ENCODE measurements at places on chromosomes 2 and 18.
A peak's percentile ranks its signal among the peaks of the same experiment; 100 is the strongest.

DNA sequence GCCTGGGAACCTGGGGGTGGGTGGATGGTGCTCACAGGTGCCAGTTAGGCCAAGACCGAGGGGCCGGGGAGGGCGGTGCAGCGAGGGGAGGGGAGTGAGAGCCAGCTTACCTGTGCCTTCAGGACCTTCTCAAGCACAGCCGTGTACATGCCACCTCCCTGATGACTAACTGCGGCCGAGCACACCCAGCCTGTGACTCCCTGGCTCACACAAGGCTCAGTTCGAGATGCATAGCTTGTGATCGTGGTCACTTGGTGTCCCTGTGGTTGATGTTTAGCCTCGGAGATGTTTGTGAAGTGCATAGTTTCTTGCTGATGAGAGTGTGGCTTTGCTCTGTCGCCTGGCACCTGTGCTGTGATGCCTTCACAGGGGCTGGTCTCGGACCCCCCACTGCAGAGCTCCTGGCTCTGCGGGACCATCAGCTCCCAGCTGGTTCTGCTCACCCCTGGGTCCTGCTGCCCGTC, 84.5 kb upstream of the ODC1 start:
- peak; percentile 25 for DNase-seq
- no peak overlapping the region for H3K4me3 ChIP-seq
- no peak overlapping the region for H3K27ac ChIP-seq
- H3K4me1 ChIP-seq, result no peaks in the 10 kb centered on the region
- H3K27me3 ChIP-seq, result no peaks in the 10 kb centered on the region

- H3K36me3 ChIP-seq, result no peaks in the 10 kb centered on the region
- H3K4me3 ChIP-seq, result peak overlapping the region; percentile 95
- peaks cover 16% of the 10 kb centered on the region for H3K4me1 ChIP-seq
- H3K27me3 ChIP-seq, result no peaks in the 10 kb centered on the region
- peak overlapping the region; percentile 95 for H3K27ac ChIP-seq
Measured at GRCh38 chr2:100818003-100818605, 1.8 kb upstream of the NPAS2 start.

- H3K4me1 ChIP-seq, result no peaks in the 10 kb centered on the region
- no peak overlapping the region for H3K4me3 ChIP-seq
- no peak for DNase-seq
- H3K36me3 ChIP-seq, result no peaks in the 10 kb centered on the region
Measured at GRCh38 chr2:137937778-137938177, 26.5 kb upstream of the HNMT start.

DNA sequence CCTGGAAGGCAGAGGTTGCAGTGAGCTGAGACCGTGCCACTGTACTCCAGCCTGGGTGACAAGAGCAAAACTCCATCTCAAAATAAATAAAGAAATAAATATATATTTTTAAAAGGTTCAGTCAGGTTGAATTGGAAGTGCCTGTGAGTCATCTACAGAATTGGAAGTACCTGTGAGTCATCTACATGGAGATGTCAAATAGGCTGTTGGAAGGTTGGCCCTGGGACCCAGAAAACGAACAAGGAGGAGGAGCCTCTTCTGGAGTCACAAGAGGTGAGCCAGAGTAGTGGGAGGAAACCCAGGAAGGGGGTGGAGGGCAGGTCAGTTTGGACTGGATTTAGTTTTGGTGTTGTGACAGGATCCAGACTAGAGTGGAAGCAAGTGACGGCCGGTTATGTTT, 15.2 kb upstream of the SCYGR1 start:
- H3K27me3 ChIP-seq, result no peaks in the 10 kb centered on the region
- H3K36me3 ChIP-seq, result no peaks in the 10 kb centered on the region
- DNase-seq, result peak; percentile 27
- peaks cover 10% of the 10 kb centered on the region for H3K4me1 ChIP-seq
- no peak overlapping the region for H3K4me3 ChIP-seq

- no peaks in the 10 kb centered on the region for H3K4me1 ChIP-seq
- H3K27me3 ChIP-seq, result no peaks in the 10 kb centered on the region
- no peak for DNase-seq
- H3K27ac ChIP-seq, result no peak overlapping the region
- no peak overlapping the region for H3K4me3 ChIP-seq
Measured at GRCh38 chr2:49146401-49146800, 7.9 kb downstream of the FSHR start.

DNA sequence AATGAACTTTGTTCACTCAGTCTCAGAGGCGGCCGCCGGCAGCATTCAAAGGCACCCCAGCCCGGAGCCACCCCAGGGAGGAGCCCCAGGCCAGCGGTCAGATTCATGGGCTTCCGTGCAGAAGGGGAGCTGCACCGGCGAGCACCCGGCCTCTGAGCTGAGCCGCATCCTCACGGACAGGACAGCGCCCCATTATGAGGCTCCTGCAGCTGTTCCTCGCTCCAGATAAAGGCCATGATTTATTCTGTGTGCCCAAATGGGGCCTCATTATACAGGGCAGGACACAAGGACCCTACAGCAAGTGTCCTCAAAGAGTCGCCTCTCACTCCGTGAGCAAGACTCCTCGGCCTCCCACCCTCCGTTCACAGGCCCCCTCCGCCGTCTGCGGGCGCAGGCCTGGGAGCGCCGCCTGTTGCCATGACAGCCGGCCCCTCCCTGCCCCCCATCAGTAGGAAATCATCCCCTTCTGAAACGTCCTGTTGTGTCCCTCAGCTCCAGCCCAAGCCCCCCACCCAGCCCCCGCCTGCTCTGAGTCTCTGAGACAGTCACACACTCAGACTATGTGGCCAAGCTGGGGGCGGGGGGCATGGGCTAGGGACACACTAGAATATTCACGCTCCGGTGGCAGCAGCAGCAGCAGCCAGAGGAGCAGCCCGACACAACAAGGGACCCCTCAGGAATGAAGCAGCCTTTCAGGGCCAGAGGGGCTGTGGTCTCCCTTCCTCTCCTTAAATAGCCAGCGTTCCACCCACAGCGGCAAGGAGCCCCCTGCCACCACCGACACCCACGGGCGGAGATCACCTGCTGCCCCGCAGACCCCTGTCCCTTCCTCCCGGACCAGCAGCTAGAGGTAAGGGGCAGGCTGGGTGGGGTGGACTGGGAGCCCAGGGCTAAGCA, at the start of gene GPR17:
Gene GPR17 (plus strand): TSS at position 759 of the 897 bp plus-strand sequence. CDS start 4,583 bp downstream, outside the sequence.
- H3K4me3 ChIP-seq, result no peak within 1 kb of the TSS
- H3K36me3 ChIP-seq, result peaks cover 18% of the 10 kb centered on the region
- H3K4me1 ChIP-seq, result peaks cover 18% of the 10 kb centered on the region
- H3K27me3 ChIP-seq, result no peaks in the 10 kb centered on the region
- peak within 1 kb of the TSS; percentile 74 for H3K27ac ChIP-seq

- no peaks in the 10 kb centered on the region for H3K27me3 ChIP-seq
- DNase-seq, result no peak
- H3K27ac ChIP-seq, result no peak overlapping the region
- no peak overlapping the region for H3K4me3 ChIP-seq
- no peaks in the 10 kb centered on the region for H3K36me3 ChIP-seq
- H3K4me1 ChIP-seq, result no peaks in the 10 kb centered on the region
Measured at GRCh38 chr18:31983976-31984375, 34.6 kb upstream of the RNF125 start.

- H3K4me1 ChIP-seq, result no peaks in the 10 kb centered on the region
- DNase-seq, result no peak
- no peaks in the 10 kb centered on the region for H3K36me3 ChIP-seq
Measured at GRCh38 chr2:105427485-105427884, 28.6 kb upstream of the FHL2 start.

GRCh38 chr2:20137884-20138283, 86.5 kb upstream of the LAPTM4A start:
- peaks cover 3% of the 10 kb centered on the region for H3K4me1 ChIP-seq
- no peak for DNase-seq
- H3K36me3 ChIP-seq, result no peaks in the 10 kb centered on the region
- H3K4me3 ChIP-seq, result no peak overlapping the region
- no peak overlapping the region for H3K27ac ChIP-seq

DNA sequence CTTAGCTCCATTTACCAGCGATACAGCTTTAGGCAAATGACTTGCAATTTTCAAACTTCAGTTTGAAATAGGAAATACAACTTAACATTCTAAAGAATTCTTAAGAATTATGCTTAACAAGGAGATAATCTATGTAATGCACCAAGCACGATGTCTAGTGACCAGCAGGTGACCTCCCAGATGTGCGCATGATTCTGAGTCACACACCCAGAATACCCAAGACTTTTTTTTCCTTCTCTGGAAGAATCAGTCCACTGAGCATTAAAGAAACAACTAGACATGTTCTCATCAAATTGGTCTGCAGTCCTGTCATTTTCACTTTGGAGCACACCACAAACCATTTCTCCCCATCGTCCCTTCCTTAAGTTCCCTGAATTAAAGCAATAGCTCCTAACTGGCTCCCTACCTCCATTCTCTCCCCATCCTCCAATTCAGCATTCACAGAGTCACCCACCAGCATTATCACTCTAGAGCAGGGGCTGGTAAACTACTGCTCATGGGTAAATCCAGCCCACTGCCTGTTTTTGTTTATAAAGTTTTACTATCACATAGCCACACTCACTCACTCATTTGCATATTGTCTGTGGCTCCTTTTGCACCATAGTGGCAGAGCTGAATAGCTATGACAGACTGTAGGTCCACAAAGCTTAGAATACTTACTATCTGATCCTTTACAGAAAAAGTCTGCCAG, 13.2 kb downstream of the EVA1A start:
- H3K27me3 ChIP-seq, result no peaks in the 10 kb centered on the region
- no peaks in the 10 kb centered on the region for H3K4me1 ChIP-seq
- H3K27ac ChIP-seq, result no peak overlapping the region
- H3K4me3 ChIP-seq, result no peak overlapping the region
- H3K36me3 ChIP-seq, result no peaks in the 10 kb centered on the region

- no peaks in the 10 kb centered on the region for H3K36me3 ChIP-seq
- H3K27ac ChIP-seq, result no peak overlapping the region
- no peaks in the 10 kb centered on the region for H3K27me3 ChIP-seq
Measured at GRCh38 chr18:48659188-48660009, 120.6 kb downstream of the CTIF start.

GRCh38 chr2:112870841-112871835, 34.6 kb upstream of the IL1B start:
- H3K36me3 ChIP-seq, result no peaks in the 10 kb centered on the region
- no peak for DNase-seq
- no peaks in the 10 kb centered on the region for H3K4me1 ChIP-seq
- H3K4me3 ChIP-seq, result no peak overlapping the region
- H3K27me3 ChIP-seq, result no peaks in the 10 kb centered on the region

DNA sequence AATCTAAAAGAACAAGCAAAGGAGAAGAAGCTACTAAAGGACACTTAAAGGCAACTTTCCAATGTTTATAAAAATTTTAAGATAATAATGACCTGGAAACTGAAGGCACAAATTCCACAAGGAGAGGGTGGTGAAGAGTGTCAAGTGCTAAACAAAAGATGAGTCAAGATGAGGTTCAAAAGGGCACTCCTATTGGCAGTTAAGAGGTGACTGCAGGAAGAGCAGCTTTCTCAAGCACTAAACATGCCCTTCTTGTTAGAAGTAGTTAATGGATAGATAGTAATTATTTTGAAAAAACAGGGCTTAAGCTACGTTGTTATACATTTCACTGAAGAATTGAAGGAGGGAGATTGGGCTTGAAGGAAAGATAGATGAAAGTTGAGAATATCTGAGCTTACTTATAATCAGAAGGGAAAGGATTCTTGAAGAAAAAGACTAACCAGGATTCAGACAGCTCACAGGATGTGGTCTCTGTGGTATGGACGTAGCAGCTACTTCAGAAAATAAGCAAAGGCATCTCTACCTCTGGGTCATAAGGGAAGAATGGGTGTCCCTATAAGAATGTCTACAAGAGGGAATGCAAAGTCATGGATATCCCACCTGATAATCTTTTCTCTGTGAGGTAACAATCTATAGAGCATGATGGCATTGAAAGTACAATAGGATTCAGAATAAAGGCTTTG, 454.7 kb upstream of the SLC39A10 start:
- no peaks in the 10 kb centered on the region for H3K36me3 ChIP-seq
- no peak overlapping the region for H3K4me3 ChIP-seq
- no peaks in the 10 kb centered on the region for H3K4me1 ChIP-seq
- H3K27ac ChIP-seq, result no peak overlapping the region
- no peak for DNase-seq
- no peaks in the 10 kb centered on the region for H3K27me3 ChIP-seq

- H3K36me3 ChIP-seq, result no peaks in the 10 kb centered on the region
- DNase-seq, result no peak
- H3K4me3 ChIP-seq, result no peak overlapping the region
- no peaks in the 10 kb centered on the region for H3K27me3 ChIP-seq
- H3K27ac ChIP-seq, result no peak overlapping the region
Measured at GRCh38 chr18:49668574-49669275, 106.9 kb downstream of the LIPG start.

DNA sequence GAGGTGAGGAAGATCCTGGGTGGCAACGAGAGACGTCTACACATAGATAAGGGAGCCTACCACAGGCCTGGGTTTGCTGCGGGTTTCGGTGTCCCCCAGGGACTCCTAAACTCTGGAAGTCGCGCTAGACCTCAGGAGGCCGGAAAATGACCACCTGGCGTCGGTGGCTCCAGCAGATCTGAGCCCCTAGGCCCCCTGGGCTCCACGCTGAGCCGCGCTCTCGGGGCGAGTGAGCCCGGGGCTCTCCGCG, 987 bp upstream of the DLX1 start:
- peaks cover 13% of the 10 kb centered on the region for H3K4me1 ChIP-seq
- peaks cover 63% of the 10 kb centered on the region for H3K27me3 ChIP-seq
- H3K27ac ChIP-seq, result no peak overlapping the region
- DNase-seq, result no peak
- peak overlapping the region; percentile 64 for H3K4me3 ChIP-seq
- H3K36me3 ChIP-seq, result no peaks in the 10 kb centered on the region

GRCh38 chr2:14256890-14257289, 375.6 kb upstream of the LRATD1 start:
- no peaks in the 10 kb centered on the region for H3K4me1 ChIP-seq
- no peaks in the 10 kb centered on the region for H3K36me3 ChIP-seq
- no peak overlapping the region for H3K27ac ChIP-seq
- DNase-seq, result no peak

DNA sequence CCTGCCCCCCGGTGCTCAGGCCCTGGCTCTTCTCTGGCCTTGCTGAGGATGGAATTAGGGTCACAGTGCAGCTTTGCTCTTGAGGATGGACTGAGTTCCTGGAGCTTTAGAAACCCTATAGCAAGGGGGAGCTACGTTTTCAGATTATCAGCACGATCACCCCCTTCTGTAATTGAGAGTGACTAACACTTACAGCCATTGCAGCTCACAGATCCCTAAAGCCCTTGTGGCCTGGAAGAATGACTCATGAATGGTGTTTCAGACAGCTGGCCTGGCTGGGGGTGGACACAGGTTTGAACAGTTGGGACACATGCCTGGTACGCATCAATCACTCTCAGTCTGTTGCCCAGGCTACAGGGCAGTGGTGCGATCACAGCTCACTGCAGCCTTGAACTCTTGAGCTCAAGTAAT, 79.7 kb upstream of the IGFBP5 start:
- no peaks in the 10 kb centered on the region for H3K27me3 ChIP-seq
- peaks cover 3% of the 10 kb centered on the region for H3K4me1 ChIP-seq
- H3K36me3 ChIP-seq, result no peaks in the 10 kb centered on the region

DNA sequence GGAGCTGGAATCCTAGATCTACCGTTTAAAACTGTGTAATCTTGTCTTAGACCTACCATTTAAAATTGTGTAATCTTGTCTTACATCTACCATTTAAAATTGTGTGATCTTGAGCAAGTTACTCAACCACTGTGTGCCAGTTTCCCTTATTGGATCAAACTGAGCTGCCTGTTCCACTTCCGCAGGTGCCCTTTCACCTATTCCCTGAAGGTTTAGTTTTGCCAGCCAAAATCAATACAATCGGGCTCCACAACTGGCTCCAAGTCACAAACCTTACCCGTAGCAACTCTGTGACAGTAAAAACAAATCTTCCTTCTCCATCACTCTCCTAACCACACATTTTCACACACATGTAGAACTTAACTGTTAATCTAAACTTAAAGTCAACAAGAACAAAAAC, 20.1 kb downstream of the DOCK10 start:
- DNase-seq, result no peak
- no peak overlapping the region for H3K4me3 ChIP-seq
- H3K27me3 ChIP-seq, result no peaks in the 10 kb centered on the region
- H3K4me1 ChIP-seq, result no peaks in the 10 kb centered on the region

All from ascending aorta (tissue), 2 donors.